SJCRH30 (cell line): ENCODE measurements at places on chromosomes 13 and 19. TPM values are rescaled to one million over a fixed set of nuclear protein-coding genes. Genes with fewer than 3 reads are reported as not detected.

GRCh38 chr13:28423010-28423409 lies 71.9 kb downstream of the FLT1 start:
- no peak for DNase-seq

GRCh38 chr13:113635709-113636108 lies 22.3 kb downstream of the ATP4B start:
- DNase-seq = no peak

DNA sequence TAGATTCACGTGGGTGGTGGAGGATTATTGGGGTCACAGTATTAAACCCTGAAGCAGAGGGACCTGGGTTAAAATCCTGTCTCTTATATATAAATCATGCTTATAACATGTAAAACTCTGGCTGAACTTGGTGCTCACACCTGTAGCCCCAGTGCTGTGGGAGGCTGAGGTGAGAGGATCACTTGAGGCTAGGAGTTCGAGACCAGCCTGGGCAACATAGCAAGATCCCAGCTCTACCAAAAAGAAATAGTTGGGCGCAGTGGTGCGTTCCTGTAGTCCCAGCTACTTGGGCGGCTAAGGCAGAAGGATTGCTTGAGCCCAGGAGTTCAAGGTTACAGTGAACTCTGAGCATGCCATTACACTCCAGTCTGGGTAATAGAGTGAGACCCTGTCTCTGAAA lies 2.4 kb downstream of the ZNF805 start:
- DNase-seq = no peak

PSG11 gene
- total RNA-seq = not detected in 2 replicates

- DNase-seq = no peak
Observed at GRCh38 chr13:46754812-46755211, 42.1 kb downstream of the ESD start.
